ENCODE measurements at places on chromosomes 2 and 18. TPM values are rescaled to one million over a fixed set of nuclear protein-coding genes. Genes with fewer than 3 reads are reported as not detected.
A peak's percentile ranks its signal among the peaks of the same experiment; 100 is the strongest.

DNA sequence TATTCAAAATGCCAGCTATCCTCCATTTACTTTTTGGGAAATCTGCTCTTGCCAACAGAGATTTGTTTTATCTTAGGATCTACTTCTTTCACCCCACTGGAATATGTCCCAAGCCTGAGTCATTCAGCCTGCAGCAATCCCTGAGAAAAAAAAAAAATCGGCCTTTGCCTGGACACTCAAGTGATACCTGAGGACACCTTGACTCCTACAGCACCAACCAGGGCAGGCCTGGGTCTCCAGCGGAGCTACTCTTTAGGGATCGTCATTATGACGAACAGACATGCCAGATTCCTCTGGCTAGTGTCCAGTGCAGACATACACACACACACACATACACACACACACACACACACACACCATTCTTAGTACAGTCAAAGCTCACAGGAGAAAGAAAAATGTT is 2.2 kb upstream of the UGT1A6 start:
- H3K4me3 ChIP-seq = no peak overlapping the region
- no peak for DNase-seq
- no peaks in the 10 kb centered on the region for H3K4me1 ChIP-seq
- peaks cover 2% of the 10 kb centered on the region for H3K36me3 ChIP-seq
- H3K27me3 ChIP-seq = no peaks in the 10 kb centered on the region

Gene CNGA3
- total RNA-seq = not detected

DNA sequence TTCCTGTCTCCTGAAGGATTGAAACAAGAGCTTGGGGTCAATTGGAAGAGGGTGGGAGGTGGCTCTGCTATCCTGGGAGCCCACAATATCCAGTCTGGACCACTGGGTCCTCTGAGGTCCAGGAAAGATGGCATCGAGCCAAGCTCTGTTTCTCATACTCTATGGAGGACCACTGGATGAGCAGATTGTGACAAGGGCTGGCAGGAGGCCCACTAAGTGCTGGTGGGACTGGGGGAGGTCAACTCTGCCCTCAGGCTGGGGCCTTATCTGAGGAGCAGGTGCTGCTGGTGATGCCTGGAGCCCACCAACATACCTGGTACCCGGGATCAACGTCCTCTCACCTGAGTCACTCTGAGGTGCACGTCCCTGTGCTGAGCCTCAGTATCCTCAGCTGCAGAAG is 142.4 kb downstream of the NDUFA10 start:
- H3K27ac ChIP-seq = no peak overlapping the region
- peaks cover 17% of the 10 kb centered on the region for H3K4me1 ChIP-seq
- DNase-seq = no peak
- peaks cover 9% of the 10 kb centered on the region for H3K36me3 ChIP-seq
- no peak overlapping the region for H3K4me3 ChIP-seq
- H3K27me3 ChIP-seq = no peaks in the 10 kb centered on the region

GRCh38 chr2:230687498-230687897 is 25.1 kb upstream of the CAB39 start:
- peak overlapping the region; percentile 58 for H3K27ac ChIP-seq
- H3K4me3 ChIP-seq = no peak overlapping the region
- DNase-seq = no peak
- H3K4me1 ChIP-seq = peaks cover 22% of the 10 kb centered on the region

DNA sequence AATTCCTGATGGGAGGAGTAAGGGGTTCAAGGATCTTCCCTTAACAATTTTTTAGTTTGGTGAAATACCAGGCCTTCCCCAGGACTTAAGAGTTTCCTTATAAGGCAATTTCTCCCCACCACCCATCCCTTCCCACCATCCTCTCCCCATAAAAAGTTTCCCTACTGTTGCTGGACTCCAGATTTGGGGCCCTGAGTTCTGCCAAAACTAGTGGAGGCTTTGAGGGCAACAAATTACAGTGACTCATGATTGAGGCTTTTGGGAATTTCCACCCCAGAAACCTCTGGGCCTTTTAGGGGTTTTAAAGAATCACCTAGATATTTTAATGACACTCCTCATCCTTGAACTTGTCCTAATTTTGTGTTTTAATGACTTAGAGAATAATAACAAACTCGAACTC is 14.3 kb upstream of the EN1 start:
- no peaks in the 10 kb centered on the region for H3K4me1 ChIP-seq
- DNase-seq = no peak
- peaks cover 59% of the 10 kb centered on the region for H3K27me3 ChIP-seq
- no peak overlapping the region for H3K27ac ChIP-seq
- H3K36me3 ChIP-seq = no peaks in the 10 kb centered on the region
- no peak overlapping the region for H3K4me3 ChIP-seq

DNA sequence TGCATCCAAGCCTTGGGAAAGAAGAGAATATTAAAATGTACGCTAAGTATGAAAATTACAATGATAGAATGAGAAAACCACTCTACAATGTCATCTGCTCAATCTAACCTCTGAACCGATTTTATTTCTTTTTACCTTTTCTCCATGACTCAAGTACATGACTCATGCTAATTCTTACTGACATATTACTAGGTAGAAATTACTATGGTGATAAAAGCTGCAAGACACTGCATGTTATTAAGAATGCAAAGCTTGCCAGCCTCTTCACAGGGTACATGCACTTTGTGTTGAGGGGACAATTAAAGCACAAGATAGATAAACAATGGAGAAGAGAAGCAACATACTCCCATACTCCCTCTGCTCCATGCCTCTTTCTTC is 20.7 kb downstream of the SFT2D3 start:
- no peak for DNase-seq
- peaks cover 22% of the 10 kb centered on the region for H3K36me3 ChIP-seq
- H3K4me3 ChIP-seq = no peak overlapping the region
- H3K4me1 ChIP-seq = peaks cover 14% of the 10 kb centered on the region
- H3K27me3 ChIP-seq = no peaks in the 10 kb centered on the region
- no peak overlapping the region for H3K27ac ChIP-seq

DNA sequence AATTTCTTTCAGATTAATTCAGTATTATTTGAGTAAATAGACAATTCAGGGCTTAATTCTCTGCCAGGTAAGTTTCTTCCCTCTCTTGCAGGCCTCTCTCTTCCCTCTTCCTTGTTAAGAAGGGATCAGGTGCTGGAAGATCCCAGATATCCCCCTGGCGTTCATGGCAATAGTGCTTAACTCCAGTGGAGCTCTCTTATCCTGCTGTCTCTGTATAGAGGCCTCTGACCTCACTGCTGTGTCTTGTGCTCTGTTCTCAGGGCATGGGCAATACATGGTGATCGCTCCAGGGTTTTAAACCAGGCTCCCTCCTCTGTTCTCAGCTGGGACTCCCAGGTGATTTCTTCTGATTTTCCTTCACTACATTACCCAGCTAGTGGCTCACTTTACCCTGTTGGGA is 226.8 kb downstream of the MC4R start:
- peaks cover 22% of the 10 kb centered on the region for H3K27me3 ChIP-seq
- H3K36me3 ChIP-seq = no peaks in the 10 kb centered on the region
- no peaks in the 10 kb centered on the region for H3K4me1 ChIP-seq
- no peak for DNase-seq

- no peak overlapping the region for H3K27ac ChIP-seq
- H3K4me3 ChIP-seq = no peak overlapping the region
- no peaks in the 10 kb centered on the region for H3K4me1 ChIP-seq
- no peak for DNase-seq
- H3K36me3 ChIP-seq = peaks cover 35% of the 10 kb centered on the region
Observed at GRCh38 chr18:45900623-45901022, 66.5 kb downstream of the EPG5 start.

GRCh38 chr18:9988665-9989064 is 74.8 kb downstream of the VAPA start:
- H3K4me3 ChIP-seq = no peak overlapping the region
- peaks cover 8% of the 10 kb centered on the region for H3K4me1 ChIP-seq
- no peaks in the 10 kb centered on the region for H3K36me3 ChIP-seq
- DNase-seq = no peak

- H3K27ac ChIP-seq = no peak overlapping the region
- no peaks in the 10 kb centered on the region for H3K36me3 ChIP-seq
- H3K27me3 ChIP-seq = no peaks in the 10 kb centered on the region
Observed at GRCh38 chr2:31382452-31383120, 32.0 kb downstream of the XDH start.

DNA sequence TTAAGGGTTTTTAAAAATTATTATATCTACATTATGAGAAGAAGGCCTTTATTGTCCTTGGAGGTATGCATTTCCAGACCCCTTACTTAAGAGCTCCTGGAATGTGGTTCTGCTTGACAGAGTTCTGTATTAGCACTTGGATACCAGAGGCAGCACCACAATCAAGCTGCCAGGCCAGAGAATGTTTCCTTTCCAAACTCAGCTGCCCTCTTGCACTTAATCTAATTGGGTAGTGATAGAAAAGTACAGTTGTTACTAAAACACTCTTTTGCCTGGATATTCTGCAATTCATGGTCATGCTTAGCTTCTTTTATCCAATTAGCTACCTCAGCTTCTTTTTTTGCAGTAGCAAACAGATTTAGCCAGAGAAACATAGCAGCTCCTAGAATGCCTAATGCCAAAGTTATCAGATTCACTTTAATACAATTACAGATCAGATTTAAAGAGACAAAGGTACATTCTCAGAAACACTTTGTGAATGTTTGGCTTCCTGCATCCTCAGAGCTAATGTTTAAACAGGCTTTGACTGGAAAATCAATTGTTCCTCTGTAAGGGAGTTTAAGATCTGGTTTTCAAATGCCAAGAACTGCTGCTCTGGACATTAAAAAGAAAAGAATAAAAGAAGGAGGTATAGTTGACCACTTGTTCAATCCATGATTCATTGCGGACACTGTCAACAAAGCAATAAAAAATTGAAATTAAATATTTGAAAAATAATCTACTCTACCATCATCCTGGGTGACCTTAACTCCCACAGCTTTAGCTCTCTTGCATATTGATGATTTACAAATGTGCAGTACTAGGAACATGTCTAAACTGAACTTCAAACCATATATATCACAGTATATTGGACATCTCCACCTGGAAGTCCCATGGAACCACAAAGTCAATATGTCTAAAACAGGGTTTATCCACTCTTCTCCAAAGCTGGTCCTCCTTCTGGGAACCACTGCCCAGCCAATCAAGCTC is 12.8 kb downstream of the NOSTRIN start:
- no peak overlapping the region for H3K27ac ChIP-seq
- H3K36me3 ChIP-seq = no peaks in the 10 kb centered on the region
- peaks cover 16% of the 10 kb centered on the region for H3K4me1 ChIP-seq

DNA sequence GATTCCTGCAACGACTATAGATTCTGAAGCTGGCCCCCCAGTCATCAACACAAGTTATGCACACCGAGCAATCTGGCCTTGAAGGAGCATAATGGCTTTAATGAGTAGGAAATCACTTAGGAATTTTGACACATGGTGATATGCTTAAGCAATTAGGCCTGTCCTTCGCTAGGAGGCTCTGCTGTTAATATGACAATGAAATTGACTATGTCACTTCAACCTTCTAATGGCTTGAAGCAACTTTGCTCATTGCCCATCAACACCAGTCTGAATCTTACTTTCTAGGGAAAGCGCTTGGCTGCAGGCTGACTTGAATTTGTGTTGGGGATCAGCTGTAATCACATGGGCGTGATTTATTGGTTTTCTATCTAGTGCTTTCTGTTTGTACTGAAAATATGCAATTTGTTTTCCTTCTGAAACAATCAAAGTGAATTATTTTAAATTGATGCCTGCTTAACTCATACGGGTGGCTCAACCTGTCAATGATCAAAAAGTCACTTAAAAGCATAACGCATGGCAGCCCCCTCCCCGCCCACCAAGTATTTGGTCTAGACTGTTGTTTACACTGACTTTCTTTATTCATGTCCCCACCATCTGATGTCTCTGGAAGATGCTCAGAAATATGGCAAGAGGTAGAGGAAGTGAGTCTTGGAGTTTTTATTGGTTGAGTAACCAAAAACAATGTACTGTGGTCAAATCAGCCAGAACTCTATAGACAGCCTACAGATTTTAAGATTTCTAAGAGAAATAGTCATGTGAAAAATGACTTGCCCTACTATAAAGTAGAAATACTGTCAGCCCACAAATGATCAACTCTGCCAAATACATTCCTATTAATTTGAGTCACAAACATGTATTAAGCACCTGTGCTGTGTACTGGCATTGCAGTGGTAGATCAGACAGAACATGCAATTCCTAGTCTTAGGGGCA is 344.9 kb downstream of the RBM43 start:
- H3K27ac ChIP-seq = no peak overlapping the region
- peaks cover 17% of the 10 kb centered on the region for H3K4me1 ChIP-seq
- no peak for DNase-seq
- H3K27me3 ChIP-seq = no peaks in the 10 kb centered on the region
- H3K36me3 ChIP-seq = no peaks in the 10 kb centered on the region

Gene CYS1
- 7.0 TPM for total RNA-seq

DNA sequence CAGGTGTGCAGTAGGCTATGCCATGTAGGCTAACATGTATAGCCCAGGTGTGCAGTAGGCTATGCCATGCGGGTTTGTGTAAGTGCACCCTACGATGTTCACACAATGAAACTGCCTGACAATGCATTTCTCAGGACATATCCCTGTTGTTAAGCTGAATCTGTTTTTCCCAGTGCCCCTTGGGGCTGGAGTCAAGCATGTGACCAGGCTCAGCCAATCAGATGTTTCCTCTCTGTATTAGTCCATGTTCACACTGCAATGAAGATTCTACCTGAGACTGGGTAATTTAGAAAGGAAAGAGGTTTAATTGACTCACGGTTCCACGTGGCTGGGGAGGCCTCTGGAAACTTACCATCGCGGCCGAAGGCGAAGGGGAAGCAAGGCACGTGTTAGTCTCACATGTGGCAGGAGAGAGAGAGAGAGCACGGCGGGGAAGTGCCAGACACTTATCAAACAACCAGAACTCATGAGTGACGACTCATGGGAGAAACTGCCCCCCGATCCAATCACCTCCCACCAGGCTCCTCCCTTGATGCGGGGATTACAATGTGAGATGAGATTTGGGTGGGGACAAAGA is 24.2 kb downstream of the ITM2C start:
- H3K27me3 ChIP-seq = no peaks in the 10 kb centered on the region
- no peak overlapping the region for H3K4me3 ChIP-seq
- no peaks in the 10 kb centered on the region for H3K36me3 ChIP-seq
- peak; percentile 62 for DNase-seq
- peaks cover 8% of the 10 kb centered on the region for H3K4me1 ChIP-seq
- H3K27ac ChIP-seq = no peak overlapping the region

- no peak for DNase-seq
- H3K36me3 ChIP-seq = no peaks in the 10 kb centered on the region
- no peak overlapping the region for H3K27ac ChIP-seq
- no peak overlapping the region for H3K4me3 ChIP-seq
- H3K27me3 ChIP-seq = peaks cover 3% of the 10 kb centered on the region
- no peaks in the 10 kb centered on the region for H3K4me1 ChIP-seq
Observed at GRCh38 chr2:51760441-51760840, 728.5 kb upstream of the NRXN1 start.

Gene CCDC141
- total RNA-seq = not detected

Gene CELF4
- 0.22 TPM for total RNA-seq

DNA sequence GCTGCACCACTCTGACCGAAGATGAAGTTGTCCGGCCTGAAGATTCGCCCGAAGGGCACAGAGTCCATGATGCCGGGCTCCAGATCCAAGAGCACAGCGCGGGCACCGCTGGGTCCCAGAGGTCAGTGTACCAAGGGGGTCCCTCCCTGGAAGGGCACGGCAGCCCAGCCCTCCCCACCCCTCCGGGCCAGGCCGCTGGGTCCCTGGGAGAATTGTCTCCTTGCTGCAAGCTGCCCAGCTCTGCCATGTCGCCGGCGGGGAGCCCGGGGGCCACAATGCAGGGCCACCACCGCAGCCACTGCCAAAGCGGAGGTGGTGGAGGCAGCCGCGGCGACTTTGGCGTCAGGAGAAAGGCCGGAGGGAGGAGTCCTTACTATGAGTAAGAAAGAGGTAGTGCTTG is 189.5 kb upstream of the CYRIA start:
- peak; percentile 75 for DNase-seq
- no peaks in the 10 kb centered on the region for H3K27me3 ChIP-seq
- H3K4me3 ChIP-seq = no peak overlapping the region
- no peak overlapping the region for H3K27ac ChIP-seq
- H3K36me3 ChIP-seq = no peaks in the 10 kb centered on the region

Gene HK2
- total RNA-seq = 18.5 TPM

All from chondrocyte (in vitro differentiated cells).